T-helper 2 cell treated with Interferon-gamma antibody and Interleukin-4, amounts not matched to agents 5 μg/mL and 100 μg/mL, for 36 hours (primary cell): ENCODE measurements at places on chromosomes 13 and 19.

GRCh38 chr19:47776568-47776967 is 1.9 kb upstream of the SELENOW start:
- H3K4me3 ChIP-seq: peak overlapping the region; percentile 26
- H3K27me3 ChIP-seq: no peaks in the 10 kb centered on the region
- no peak overlapping the region for H3K27ac ChIP-seq
- no peak for DNase-seq
- H3K36me3 ChIP-seq: peaks cover 9% of the 10 kb centered on the region
- peaks cover 18% of the 10 kb centered on the region for H3K4me1 ChIP-seq

- H3K36me3 ChIP-seq: peaks cover 16% of the 10 kb centered on the region
- no peaks in the 10 kb centered on the region for H3K27me3 ChIP-seq
- H3K4me3 ChIP-seq: peak overlapping the region; percentile 95
- peaks cover 33% of the 10 kb centered on the region for H3K4me1 ChIP-seq
Observed at GRCh38 chr19:2945575-2946184, 909 bp upstream of the ZNF77 start.

DNA sequence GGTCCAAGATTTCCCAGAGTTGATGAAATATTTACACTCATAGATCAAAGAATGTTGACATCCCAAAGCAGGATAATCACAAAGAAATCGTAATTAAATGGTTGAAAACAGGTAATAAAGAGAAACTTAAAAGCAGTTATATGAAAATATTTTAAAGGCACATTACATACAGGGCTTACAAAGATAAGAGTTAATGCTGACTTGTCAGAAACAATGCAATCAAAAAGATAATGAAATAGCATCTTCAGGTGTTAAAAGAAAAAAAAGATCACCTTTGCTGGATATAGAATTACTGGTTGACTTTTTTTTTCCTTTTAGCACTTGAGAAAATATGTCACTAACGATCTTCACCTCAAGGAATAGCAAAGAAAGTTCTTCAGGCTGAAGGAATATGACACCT is 48.8 kb downstream of the KCTD15 start:
- DNase-seq: no peak
- no peak overlapping the region for H3K27ac ChIP-seq
- no peak overlapping the region for H3K4me3 ChIP-seq

GRCh38 chr13:31951215-31951678 is 80.3 kb upstream of the FRY start:
- no peak overlapping the region for H3K4me3 ChIP-seq
- H3K27me3 ChIP-seq: no peaks in the 10 kb centered on the region
- peaks cover 4% of the 10 kb centered on the region for H3K36me3 ChIP-seq
- peak; percentile 9 for DNase-seq

- H3K4me1 ChIP-seq: peaks cover 2% of the 10 kb centered on the region
- no peak overlapping the region for H3K27ac ChIP-seq
- peaks cover 20% of the 10 kb centered on the region for H3K36me3 ChIP-seq
- H3K4me3 ChIP-seq: peak overlapping the region; percentile 46
Observed at GRCh38 chr19:12034198-12034597, 1.3 kb downstream of the ZNF433 start.

- H3K4me3 ChIP-seq: no peak overlapping the region
- H3K27me3 ChIP-seq: peaks cover 3% of the 10 kb centered on the region
- no peak for DNase-seq
- no peaks in the 10 kb centered on the region for H3K4me1 ChIP-seq
- H3K36me3 ChIP-seq: no peaks in the 10 kb centered on the region
Observed at GRCh38 chr13:98326291-98326690, 149.2 kb upstream of the RNF113B start.

- H3K36me3 ChIP-seq: peaks cover 1% of the 10 kb centered on the region
- no peak overlapping the region for H3K27ac ChIP-seq
- no peak for DNase-seq
- H3K4me3 ChIP-seq: peak overlapping the region; percentile 59
Observed at GRCh38 chr19:31351855-31352195, 2.6 kb upstream of the TSHZ3 start.

GRCh38 chr19:39736088-39736487 is 1.7 kb downstream of the CLC start:
- no peaks in the 10 kb centered on the region for H3K27me3 ChIP-seq
- no peak overlapping the region for H3K27ac ChIP-seq
- no peak for DNase-seq
- no peak overlapping the region for H3K4me3 ChIP-seq

GRCh38 chr19:3403489-3404323 is 37.3 kb downstream of the NFIC start:
- H3K27me3 ChIP-seq: no peaks in the 10 kb centered on the region
- no peaks in the 10 kb centered on the region for H3K36me3 ChIP-seq
- no peaks in the 10 kb centered on the region for H3K4me1 ChIP-seq
- H3K4me3 ChIP-seq: no peak overlapping the region
- H3K27ac ChIP-seq: no peak overlapping the region
- no peak for DNase-seq

- H3K4me3 ChIP-seq: no peak overlapping the region
- no peak for DNase-seq
- no peaks in the 10 kb centered on the region for H3K27me3 ChIP-seq
- peaks cover 79% of the 10 kb centered on the region for H3K36me3 ChIP-seq
- no peaks in the 10 kb centered on the region for H3K4me1 ChIP-seq
Observed at GRCh38 chr19:52214241-52214640, 24.4 kb downstream of the PPP2R1A start.

- H3K27ac ChIP-seq: no peak overlapping the region
- H3K4me1 ChIP-seq: peaks cover 25% of the 10 kb centered on the region
- no peak for DNase-seq
- no peaks in the 10 kb centered on the region for H3K27me3 ChIP-seq
Observed at GRCh38 chr13:98869408-98870090, 108.3 kb downstream of the DOCK9 start.

- peaks cover 35% of the 10 kb centered on the region for H3K4me1 ChIP-seq
- peak overlapping the region; percentile 58 for H3K4me3 ChIP-seq
- H3K36me3 ChIP-seq: peaks cover 28% of the 10 kb centered on the region
- no peak for DNase-seq
Observed at GRCh38 chr13:108212886-108213285, 2.5 kb downstream of the LIG4 start.

DNA sequence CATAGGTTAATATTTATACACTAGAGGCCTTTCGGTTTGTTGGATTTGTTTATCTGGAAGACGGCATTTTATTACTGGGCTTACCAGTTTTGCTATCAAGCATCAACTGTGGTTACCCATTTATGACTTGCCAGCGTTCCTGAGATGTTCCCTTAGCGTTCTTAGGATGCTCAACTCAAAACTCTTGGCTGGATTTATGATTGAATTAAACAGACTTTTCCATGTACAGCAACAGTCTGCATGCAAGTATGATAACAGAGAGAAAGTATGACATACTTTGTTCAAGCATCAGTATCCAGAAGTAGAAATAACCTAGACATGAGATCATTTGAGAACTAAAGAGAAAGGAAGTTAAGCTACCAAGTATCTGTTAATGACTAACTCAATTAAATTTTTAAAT is 29.9 kb upstream of the RNF113B start:
- no peaks in the 10 kb centered on the region for H3K27me3 ChIP-seq
- DNase-seq: no peak
- no peak overlapping the region for H3K4me3 ChIP-seq

DNA sequence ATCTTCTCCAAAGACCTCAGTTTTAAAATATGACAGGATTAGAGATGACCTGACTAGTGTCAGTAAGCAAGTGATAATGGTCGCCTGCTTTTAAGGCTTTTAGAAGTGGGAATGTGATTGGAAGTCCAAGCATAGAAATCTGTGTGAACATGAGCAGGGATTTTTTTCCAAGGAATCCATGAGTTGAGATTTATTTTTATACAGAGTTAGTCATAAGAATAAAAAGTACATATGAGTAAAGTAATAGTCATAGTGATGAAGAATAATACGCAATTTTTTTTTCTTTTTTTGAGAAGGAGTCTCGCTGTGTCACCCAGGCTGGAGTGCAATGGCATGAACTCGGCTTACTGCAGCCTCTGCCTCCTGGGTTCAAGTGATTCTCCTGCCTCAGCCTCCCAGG is 1.6 kb downstream of the ZNF546 start:
- peaks cover 28% of the 10 kb centered on the region for H3K36me3 ChIP-seq
- H3K27ac ChIP-seq: peak overlapping the region; percentile 96
- no peaks in the 10 kb centered on the region for H3K27me3 ChIP-seq
- peak overlapping the region; percentile 93 for H3K4me3 ChIP-seq

- no peaks in the 10 kb centered on the region for H3K4me1 ChIP-seq
- H3K27me3 ChIP-seq: no peaks in the 10 kb centered on the region
- no peaks in the 10 kb centered on the region for H3K36me3 ChIP-seq
- H3K27ac ChIP-seq: no peak overlapping the region
- no peak overlapping the region for H3K4me3 ChIP-seq
Observed at GRCh38 chr19:27876976-27877512, 1335.9 kb downstream of the UQCRFS1 start.

DNA sequence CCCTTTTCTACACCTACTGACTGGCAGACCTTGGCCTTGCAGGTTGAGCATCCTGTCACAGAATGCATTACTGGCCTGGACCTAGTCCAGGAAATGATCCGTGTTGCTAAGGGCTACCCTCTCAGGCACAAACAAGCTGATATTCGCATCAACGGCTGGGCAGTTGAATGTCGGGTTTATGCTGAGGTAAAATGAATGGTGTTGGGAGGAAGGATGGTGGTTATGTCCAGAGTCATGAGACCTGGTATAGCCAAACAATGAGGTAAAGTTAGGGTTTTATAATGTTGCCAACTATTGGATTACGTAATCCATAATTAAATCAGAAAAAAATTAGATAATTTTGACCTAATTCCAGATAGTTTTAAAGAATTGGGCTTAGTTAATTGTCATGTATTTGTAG is 212.5 kb downstream of the PCCA start:
- no peaks in the 10 kb centered on the region for H3K27me3 ChIP-seq
- no peak overlapping the region for H3K4me3 ChIP-seq
- H3K27ac ChIP-seq: no peak overlapping the region

GRCh38 chr13:76472916-76473315 is 413.3 kb downstream of the KCTD12 start:
- H3K27me3 ChIP-seq: peaks cover 3% of the 10 kb centered on the region
- no peaks in the 10 kb centered on the region for H3K36me3 ChIP-seq
- H3K4me3 ChIP-seq: no peak overlapping the region
- no peak for DNase-seq

GRCh38 chr13:97497400-97497799 is 63.4 kb downstream of the RAP2A start:
- DNase-seq: no peak
- H3K4me1 ChIP-seq: no peaks in the 10 kb centered on the region
- H3K4me3 ChIP-seq: no peak overlapping the region
- no peaks in the 10 kb centered on the region for H3K36me3 ChIP-seq
- H3K27ac ChIP-seq: no peak overlapping the region

- H3K27ac ChIP-seq: peak within 1 kb of the TSS; percentile 89
- H3K4me1 ChIP-seq: peaks cover 20% of the 10 kb centered on the region
- peak within 1 kb of the TSS; percentile 87 for H3K4me3 ChIP-seq
- H3K36me3 ChIP-seq: peaks cover 11% of the 10 kb centered on the region
- no peaks in the 10 kb centered on the region for H3K27me3 ChIP-seq
- peak; percentile 30 for DNase-seq
Observed at GRCh38 chr19:41426952-41427646, at the start of gene B3GNT8. Gene B3GNT8, minus strand, starts transcription at chr19:41427374. Its CDS starts 596 bp downstream, at chr19:41426778.

- H3K36me3 ChIP-seq: no peaks in the 10 kb centered on the region
- no peak for DNase-seq
- no peak overlapping the region for H3K4me3 ChIP-seq
Observed at GRCh38 chr13:33352041-33352440, 66.5 kb upstream of the STARD13 start.

DNA sequence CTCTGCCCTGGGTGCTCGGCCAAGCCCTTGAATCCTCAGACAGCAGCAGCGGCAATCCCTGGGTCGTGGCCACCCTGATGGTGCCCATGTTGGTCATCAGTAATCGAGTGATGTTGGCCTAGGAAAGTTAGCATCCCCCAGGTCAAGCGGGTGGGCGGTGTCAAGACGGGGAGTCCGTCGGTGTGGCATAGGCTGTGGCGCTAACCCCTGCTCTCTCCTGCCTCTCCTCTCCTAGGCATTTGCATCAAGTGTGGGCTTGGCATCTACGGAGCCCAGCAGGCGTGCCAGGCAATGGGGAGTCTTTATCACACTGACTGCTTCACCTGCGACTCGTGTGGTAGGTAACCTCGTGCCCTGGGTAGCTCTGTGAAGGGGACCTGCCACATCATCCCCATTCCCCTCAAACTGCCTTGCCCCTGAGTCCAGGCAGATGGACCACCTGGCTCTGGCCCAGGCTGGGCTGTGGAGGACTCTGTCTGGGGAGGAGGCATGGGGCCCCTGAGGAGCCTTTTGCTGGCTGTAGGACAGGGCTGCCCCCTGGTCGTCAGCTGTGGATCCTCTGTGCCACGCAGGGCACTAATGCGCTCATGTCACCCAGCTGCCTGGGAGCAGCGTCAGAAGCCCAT is 8.7 kb downstream of the WTIP start:
- H3K27ac ChIP-seq: no peak overlapping the region
- no peaks in the 10 kb centered on the region for H3K4me1 ChIP-seq
- no peaks in the 10 kb centered on the region for H3K36me3 ChIP-seq
- H3K27me3 ChIP-seq: peaks cover 10% of the 10 kb centered on the region

- no peak within 1 kb of the TSS for H3K4me3 ChIP-seq
- H3K27me3 ChIP-seq: no peaks in the 10 kb centered on the region
- H3K4me1 ChIP-seq: no peaks in the 10 kb centered on the region
- H3K36me3 ChIP-seq: no peaks in the 10 kb centered on the region
- no peak within 1 kb of the TSS for H3K27ac ChIP-seq
- DNase-seq: no peak
Observed at GRCh38 chr19:44356383-44357111, at the start of gene ZNF112. Gene ZNF112, minus strand, starts transcription at chr19:44356680. Its CDS starts 16,141 bp downstream, at chr19:44340539.

DNA sequence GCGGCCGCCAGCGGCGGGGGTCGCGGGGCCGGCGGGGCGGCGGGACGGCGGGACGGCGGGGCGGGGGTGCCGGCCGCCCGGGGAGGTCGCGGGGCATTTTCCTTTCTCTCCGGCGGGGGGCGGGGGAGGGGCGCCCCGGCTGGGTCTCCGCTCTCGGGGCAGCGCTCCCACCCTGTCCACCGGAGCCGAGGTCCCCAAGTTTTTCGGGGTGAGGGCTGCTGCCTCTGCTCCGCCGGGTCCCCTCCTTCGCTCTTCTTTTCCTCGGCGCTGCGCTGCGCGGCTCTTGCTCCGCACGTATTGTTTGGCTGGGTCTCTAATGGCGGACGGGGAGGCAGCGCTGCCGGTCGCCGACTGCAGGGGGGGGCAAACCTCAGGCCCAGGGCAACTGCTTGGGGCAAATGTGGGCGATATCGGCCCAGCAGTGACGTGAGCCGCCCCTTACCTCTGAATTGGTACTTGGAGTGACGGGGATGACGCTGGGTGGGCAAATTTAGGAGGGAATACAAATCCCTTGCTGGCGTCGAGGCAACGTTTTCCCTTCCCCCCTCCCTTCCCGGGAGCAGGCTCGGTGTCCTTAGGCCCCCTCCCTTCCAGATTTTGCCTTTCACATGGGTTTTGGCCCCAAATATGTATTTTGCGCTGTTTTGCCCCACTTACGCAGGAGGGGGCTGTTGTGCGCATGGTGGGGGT is 759 bp downstream of the ZMYM2 start:
- H3K4me3 ChIP-seq: peak overlapping the region; percentile 97
- peaks cover 10% of the 10 kb centered on the region for H3K36me3 ChIP-seq
- peak; percentile 69 for DNase-seq
- peaks cover 12% of the 10 kb centered on the region for H3K4me1 ChIP-seq
- H3K27ac ChIP-seq: peak overlapping the region; percentile 99

- H3K27ac ChIP-seq: no peak overlapping the region
- H3K4me3 ChIP-seq: no peak overlapping the region
- DNase-seq: no peak
- H3K36me3 ChIP-seq: no peaks in the 10 kb centered on the region
Observed at GRCh38 chr19:40147693-40148347, 43.4 kb upstream of the MAP3K10 start.
